CD4-positive, alpha-beta T cell treated with Interferon gamma for 1 hour (primary cell): ENCODE measurements at places on chromosomes 6 and 20.
A peak's percentile ranks its signal among the peaks of the same experiment; 100 is the strongest.

- no peak for DNase-seq
These were observed 124.5 kb upstream of the TENT5A start for GRCh38 chr6:81876971-81877370.

DNA sequence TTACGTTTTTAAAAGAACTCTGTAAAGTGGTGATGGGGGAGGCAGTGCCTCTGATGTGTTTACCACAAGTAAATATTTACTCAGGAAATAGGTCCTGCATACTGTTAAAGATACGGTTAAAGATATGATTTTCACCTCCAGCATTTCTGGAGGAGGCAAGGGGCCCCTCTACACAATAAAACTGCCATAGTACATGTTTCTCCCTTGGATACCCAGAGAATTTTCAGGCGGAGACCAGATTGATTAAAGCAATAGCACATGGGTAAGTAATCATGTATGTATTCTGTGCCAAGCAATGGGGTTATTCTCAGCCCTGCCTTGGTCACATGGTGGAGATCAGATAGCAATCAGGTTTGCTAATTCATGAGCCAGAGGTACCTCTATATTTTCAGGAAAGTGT, 9.6 kb downstream of the RIPOR2 start:
- DNase-seq: no peak

GRCh38 chr20:25279403-25279802, 31.5 kb downstream of the PYGB start:
- DNase-seq: no peak

- DNase-seq: no peak
These were observed 217.3 kb downstream of the ATXN1 start for GRCh38 chr6:16544006-16544405.

- DNase-seq: no peak
These were observed 445 bp downstream of the RAB32 start for GRCh38 chr6:146543940-146544615.

DNA sequence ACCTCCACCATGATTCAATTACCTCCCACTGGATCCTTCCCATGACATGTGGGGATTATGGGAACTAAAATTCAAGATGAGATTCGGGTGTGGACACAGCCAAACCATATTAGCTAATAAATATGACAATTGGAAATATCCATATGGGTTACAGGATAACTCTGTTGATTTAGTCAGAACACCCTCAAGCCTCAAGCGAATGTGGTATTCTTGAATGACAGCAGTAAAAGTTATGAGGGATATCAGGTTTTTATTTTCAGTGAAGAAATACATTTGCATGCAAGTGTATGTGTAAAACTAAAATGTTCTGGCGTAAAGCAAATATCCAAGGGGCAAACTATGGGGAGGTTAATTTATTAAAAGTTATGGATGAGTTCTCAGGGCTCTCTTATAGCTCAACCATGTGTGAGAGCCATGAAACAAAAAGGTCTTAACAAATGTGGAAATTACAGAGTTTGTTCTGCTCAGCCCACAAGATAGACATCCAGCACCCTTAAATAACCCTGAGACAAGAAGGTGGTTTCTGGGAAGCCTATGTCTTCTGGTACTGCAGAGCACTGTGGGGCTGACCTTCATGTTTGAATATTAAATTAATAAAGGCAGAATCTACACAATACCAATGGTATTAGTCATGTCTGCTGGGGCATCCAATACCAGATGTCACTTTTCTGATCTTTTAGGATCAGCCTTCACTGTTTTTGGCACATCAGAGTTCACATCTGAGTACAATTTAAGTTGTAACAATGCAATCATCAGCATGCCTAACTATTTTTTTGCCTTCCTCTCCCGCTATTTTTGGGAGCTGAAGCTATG, 370.5 kb upstream of the RSPO3 start:
- DNase-seq: no peak

- DNase-seq: no peak
These were observed 225.0 kb downstream of the ALDH8A1 start for GRCh38 chr6:134724771-134725340.

GRCh38 chr6:71239694-71240093, 48.9 kb upstream of the OGFRL1 start:
- no peak for DNase-seq

DNA sequence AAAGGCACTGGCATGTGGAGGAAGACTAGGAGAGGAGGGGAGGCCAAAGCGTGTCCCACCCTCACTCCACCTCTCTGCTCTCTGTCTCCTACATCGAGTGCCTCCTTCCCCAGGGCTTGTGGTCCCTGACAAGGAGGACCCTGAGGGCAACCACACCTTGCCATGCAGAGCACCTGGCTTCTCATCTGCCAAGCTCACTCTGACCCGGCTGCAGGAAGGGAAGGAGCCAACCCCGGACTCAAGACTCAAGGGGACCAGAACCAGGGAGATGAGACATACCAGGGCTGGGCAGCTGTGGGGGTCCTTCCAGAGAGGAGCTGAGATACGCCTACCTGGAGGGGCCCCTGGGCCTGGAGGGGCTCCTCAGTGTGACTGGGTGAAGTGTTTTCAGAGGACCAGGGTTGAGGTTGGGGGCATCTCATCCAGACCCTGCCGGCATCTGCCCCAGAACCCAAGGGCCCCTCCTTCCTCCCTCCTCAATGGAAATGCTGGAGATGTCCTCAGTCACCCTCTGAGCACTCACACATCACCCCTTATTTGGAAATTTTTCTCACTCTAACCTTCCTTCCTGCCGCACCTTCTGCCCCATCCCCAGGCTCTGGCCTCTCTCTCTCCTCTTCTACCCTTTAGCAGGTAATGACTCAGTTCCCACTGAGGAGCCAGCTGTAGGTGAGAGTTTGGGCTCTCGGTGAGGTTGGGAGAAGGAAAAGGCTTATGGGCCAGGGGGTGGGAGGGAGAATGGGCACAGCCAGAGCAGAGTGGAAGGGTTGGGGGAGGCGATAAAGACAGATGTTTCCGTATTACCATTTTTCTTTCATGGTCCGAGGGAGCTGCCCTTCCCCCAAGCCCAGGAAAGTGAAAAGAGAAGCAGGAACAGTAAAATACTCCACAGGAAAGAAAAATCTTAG, 32.0 kb upstream of the POU5F1 start:
- DNase-seq: no peak

DNA sequence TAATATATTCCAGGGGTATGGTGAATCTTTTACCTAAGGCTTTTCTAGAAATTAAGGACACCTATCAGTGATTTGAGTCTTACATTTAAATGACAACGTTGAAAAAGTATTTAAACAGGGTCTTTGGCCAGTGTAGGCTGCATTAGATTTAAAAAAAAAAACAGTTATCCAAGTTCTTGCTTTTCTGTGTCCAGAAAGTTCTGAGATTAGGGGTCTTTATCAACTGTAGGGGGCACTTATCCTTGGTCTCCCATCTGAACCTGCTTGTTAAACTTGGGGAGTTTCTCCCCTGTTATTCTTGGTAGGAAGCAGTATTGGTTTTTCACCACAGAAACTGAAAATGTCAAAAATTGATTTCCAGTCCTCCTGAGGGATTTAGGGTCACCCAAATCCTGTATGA, 155.9 kb upstream of the ZNF217 start:
- DNase-seq: no peak

DNA sequence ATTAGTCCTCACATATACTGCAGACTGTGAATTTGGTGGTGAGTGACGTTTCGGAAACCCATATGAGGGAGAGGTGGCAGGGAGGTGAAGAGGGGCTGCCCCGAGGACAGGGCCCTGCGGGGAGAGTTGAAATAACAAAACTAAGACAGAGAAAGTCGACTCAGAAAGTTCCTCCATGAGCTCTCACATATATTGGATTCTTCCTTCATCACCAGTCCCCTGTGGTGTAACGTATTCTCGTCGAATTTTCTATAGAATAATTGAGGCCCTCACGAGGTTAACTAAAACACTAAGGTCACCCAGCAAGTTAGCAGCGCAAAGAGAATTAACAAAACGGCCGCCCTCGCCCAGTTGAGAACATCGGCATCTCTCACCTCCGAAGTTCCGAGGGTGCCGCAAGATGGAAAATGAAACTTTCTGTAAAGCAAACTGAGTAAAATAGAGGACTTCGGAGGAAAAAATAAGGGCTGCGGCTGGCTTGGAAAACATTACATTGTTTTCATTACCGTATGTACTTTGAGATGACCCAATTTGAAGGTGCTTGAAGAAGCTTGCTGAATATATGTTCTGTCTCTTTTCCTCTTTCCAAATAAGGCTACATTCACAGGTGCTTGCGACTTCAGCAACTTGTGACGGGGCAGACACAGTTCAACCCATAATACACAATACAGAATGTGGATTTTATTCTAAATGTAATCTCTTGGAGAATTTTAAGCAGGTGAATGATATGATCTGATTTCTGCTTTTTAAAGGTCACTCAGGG, 490.9 kb upstream of the JARID2 start:
- DNase-seq: peak; percentile 34

GRCh38 chr6:18088419-18089296, 33.8 kb downstream of the NHLRC1 start:
- no peak for DNase-seq

GRCh38 chr6:158810155-158811095, 8.7 kb downstream of the EZR start:
- DNase-seq: no peak

GRCh38 chr6:40950986-40951698, 87.9 kb downstream of the UNC5CL start:
- DNase-seq: no peak

- DNase-seq: peak; percentile 33
These were observed 16.2 kb downstream of the FKBP1A start for GRCh38 chr20:1376408-1377270.

DNA sequence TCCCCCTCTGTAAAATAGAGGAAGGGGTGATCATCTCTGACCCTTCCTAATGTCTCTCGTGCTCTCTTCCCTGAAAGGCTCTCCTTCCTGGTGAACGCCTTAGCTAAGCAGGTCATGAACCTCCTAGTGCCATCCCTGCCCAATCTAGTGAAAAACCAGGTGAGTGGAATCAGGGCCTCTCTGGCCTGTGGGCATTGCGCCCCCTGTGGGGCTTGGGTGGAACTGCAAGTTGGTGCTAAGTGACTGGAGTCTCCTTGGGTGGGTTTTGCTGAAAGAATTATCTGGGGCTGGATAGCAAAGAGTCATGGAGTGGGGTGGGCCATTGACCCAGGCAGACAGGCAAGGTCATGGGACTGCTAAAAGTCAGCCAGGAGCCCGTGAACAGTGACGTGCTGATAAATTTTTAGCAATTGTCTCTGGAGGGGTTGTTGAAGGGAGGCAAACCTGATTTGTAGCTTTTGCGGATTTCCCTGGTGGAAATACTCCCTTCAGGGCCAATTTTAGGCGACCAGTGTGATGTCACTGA, 8.9 kb downstream of the BPIFB1 start:
- DNase-seq: peak; percentile 26

- DNase-seq: no peak
These were observed 680.9 kb upstream of the AGPAT4 start for GRCh38 chr6:161954699-161955276.

GRCh38 chr20:38405132-38405531, 30.0 kb downstream of the SNHG17 start:
- no peak for DNase-seq

GRCh38 chr6:143744551-143745165, 66.9 kb downstream of the PHACTR2 start:
- no peak for DNase-seq

- no peak for DNase-seq
These were observed 4.2 kb downstream of the NKX2-4 start for GRCh38 chr20:21393166-21393565.

- DNase-seq: no peak
These were observed 105.9 kb upstream of the ENPP5 start for GRCh38 chr6:46276576-46277142.

- no peak for DNase-seq
These were observed 38.5 kb upstream of the CAP2 start for GRCh38 chr6:17354700-17355403.

DNA sequence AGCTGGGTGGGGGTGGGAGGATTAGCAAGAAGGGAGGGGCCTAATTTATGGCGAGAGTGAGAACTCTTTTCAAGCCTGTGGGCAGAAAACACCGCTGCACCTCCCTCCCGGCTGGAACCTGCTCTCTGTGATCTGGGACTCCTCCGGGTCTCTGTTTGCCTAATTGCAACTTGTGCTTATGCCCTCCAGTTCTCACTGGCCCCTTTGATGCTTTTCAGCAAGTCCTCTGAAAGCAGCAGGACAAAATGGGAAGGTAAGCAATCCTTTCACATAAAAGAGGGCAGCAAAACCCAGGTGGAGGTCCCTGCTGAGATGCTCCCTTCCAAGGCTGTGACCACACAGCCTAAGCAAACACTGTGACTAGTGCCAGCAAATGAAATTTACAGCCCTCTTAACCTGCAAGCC, 523.0 kb upstream of the FLRT3 start:
- no peak for DNase-seq

- DNase-seq: peak; percentile 36
These were observed 37.1 kb downstream of the QRSL1 start for GRCh38 chr6:106666282-106667021.

DNA sequence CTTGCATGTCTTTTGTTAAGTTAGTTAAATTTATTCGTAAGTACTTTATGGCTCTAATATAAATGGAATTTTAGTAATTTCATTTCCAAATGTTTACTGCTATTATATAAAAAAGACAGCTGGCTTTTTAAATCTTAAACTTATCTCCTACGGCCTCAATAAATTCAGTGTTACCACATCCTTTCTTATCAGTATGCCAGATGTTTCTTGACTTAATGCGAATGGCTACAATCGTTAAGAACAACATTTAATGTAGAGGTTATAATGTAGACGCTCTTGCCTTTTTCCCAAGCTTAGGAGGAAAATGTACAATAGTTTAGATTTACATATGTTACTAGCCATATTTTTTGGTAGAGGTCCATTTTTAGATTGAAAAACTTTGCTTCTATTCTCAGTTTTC, 659.4 kb downstream of the TENT5A start:
- DNase-seq: no peak

GRCh38 chr6:123467392-123467791, 169.4 kb downstream of the TRDN start:
- DNase-seq: no peak

GRCh38 chr6:35386989-35387388, 44.6 kb downstream of the PPARD start:
- DNase-seq: no peak

- DNase-seq: no peak
These were observed 50.3 kb downstream of the MYH7B start for GRCh38 chr20:35006009-35006408.

DNA sequence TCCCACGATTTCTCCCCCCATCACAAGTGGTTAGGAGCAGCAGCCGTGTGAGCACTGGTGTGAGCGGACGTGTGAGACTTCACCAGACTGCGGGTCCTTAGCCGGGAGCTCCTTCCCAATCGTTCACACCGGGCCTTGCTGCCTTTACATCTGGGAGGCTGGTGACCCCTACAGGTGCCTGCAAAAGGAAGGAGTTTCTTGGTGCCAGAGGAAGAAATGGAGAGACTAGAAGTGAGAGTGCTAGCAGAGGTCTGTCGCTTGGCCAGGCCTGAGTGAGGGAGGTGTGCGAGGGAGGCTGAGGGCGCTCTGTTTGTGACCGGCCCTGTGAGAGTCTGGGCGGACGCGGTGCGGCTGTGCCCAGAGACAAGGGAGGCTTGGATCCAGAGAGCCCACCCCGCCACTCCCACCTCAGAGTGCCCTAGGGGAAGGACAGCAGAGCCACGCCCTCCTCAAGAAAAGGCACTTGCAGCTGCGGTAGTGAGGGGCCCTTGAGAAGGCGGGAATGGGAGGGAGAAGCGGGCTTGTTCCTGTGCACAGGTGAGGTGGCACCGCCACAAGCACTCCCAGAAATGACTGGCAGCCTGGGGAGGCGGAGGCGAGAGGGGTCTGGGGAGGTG, 10.0 kb upstream of the ARMC2 start:
- no peak for DNase-seq

GRCh38 chr6:1797801-1798200, 188.1 kb downstream of the FOXC1 start:
- no peak for DNase-seq
